ENCODE measurements at places on chromosomes 2 and 18.

DNA sequence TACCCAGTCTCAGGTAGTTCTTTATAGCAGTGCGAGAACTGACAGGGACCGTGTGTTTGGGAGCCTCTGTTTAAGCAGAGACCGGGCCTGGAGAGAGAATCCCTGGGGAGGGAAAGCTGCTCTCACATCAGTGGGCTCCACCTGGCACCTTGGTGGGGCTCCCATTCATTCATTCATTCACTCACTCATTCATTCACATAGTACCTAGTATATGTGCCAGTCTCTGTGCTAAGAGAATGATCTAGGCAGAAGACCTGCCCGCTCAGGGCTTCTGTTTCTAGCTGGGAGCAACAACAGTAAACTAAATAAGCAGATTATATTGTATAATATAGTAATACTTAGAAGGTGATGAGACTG lies 17.8 kb downstream of the HPCAL1 start:
- no peak for DNase-seq

DNA sequence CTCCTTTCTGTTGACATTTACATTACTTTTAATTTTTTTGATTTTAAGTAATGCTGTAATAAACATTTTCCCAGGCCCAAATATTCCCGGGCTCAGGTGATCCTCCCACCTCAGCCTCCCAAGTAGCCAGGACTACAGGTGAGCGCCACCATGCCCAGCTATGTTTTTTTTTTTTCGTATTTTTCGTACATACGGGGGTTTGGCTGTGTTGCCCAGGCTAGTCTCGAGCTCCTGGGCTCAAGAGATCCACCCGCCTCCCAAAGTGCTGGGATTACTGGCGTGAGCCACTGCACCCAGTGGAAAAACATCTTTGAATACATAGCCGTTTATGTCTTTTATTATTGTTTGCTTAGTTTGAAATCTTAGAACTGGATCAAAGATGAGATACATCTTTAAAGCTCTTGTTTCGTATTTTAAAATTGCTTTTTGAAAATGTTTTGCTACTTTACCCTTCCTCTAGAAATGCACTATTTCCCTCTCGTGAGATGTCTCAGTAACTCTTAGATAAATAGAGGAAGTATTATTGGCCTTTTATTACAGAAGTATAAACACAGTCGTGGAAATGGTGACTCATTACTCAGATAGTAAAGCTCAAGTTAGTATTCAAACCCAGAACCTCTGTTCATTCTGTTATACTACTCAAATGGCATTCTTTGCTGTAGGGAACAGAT lies 2.4 kb downstream of the SMCHD1 start:
- DNase-seq, result no peak

DNA sequence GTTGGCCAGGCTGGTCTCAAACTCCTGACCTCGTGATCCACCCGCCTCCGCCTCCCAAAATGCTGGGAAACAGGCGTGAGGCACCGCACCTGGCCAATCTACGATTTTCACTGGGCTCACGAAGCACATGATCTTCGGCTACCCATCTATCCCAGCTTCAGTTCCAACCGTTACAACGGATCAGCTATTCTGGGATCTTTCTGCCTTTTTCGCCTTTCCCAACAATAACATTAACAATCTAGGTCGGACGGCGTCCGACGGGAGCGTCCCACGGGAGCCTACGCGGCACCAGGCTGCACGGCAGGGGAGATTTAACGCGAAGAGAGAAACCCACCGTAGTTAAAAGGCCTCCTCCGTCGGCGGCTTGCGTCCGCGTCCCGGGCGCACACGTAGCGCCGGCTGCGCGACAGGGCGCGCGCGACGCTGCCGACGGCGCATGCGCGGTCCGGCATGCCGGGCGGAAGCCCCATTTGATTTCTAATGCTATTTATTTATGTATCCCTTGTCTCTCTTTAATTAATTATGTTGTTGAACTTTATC lies at the start of gene MSL3B:
Gene MSL3B (minus strand): TSS at position 394 of the 540 bp plus-strand sequence.
- no peak for DNase-seq

DNA sequence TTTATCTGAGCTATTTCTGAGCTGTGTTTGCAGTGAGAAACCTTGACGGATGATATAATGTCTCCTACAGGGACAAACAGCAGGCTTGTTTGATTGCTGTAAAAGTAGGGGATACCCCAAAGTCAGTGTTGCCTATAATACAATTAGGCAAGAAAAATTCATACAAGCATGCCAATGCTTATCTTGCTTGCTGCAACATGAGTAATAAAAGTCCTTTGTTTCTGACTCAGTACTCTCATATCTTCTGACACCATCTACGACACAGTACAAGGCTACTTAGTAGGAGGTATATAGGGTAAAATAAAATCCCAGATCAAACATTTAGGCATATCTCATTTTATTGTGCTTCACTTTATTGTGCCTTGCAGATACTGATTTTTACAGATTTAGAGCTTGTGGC lies 33.0 kb downstream of the ERBB4 start:
- no peak for DNase-seq

GRCh38 chr2:112634153-112634873 lies 11.4 kb upstream of the SLC20A1 start:
- DNase-seq, result no peak

DNA sequence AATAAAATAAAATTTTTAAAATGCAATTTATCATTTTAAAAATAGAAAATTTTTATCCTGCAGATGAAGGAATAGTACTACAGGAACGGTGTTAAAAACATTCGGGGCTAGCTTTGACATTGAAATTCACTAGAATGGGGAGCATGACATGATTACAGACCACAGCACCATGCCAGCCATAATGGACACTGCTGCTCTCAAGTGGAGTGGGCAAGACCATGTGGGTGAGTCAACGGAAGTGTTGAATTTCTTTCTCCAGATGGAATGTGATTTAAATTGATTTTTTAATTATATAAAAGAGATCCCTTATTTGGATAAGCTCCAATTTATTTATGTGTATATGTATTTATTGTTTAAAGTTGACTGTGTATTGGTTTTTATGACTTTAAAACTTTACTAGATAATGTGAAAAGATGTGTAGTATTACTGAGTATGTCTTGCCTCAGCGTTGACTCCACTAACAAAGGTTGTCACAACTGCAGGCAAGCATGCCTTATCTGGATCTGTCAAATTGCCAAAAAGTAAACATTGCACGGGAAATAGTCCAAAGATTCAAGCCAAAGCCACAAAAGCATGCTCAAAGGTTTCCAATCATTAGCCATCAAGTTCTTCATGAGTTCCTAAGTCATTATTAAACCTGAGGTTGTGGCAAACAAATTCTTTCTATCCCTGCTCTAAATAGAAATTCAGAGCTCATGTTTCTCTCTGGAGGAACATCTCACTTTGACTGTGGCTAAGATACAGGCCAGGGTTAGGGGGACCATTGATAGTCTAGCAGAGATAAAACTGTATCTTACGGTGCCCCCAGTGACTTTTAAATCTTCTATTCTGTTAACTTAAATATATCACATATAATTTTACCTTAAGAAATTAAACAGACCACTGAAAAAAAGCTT lies 536.9 kb downstream of the TMX3 start:
- no peak for DNase-seq

DNA sequence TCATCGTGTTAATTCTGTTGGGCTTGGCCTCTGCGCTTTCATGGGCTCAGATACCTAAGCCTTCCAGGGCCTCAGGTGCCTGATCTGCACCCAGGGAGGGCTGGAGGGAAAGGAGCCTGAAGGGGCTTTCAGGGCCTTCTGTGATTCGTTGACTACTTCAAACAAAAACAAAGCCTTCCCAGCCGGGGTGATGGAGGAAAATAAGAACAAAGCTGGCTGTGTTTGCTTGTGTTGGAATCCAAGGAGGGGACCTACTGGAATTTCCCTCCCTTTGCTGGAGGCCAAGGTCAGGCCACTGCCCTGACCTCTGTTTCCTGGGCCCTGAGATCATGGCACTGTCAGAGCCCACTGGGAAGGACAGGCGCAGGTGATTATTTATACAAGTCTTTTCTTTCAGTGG lies 135.3 kb downstream of the KLHL29 start:
- no peak for DNase-seq

DNA sequence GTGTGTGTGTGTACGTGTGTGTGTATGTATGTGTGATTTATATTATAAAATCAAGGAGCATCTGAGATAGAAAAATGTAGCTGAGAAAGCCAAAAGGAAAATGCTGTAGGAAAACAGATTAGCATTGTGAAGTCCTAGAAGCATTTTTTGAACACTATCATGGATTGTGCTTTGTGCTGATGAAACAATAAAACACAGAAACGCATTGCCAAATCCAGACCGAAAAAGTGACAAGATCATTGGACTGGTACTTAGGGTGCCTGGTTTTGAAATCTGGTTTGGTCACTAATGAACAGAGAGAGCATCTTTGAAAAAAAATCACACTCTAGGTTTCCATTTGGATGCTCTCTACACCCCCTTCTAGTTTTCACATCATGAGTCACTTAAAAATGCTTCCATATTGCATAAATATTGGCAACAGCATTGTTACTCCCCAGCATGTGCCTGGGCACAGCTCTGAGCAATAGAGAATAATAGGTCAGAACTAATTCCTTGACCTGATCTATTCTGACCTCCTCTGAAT lies 214.6 kb upstream of the LRRTM1 start:
- DNase-seq, result no peak

GRCh38 chr2:83063511-83063910 lies 1395.6 kb downstream of the SUCLG1 start:
- no peak for DNase-seq

DNA sequence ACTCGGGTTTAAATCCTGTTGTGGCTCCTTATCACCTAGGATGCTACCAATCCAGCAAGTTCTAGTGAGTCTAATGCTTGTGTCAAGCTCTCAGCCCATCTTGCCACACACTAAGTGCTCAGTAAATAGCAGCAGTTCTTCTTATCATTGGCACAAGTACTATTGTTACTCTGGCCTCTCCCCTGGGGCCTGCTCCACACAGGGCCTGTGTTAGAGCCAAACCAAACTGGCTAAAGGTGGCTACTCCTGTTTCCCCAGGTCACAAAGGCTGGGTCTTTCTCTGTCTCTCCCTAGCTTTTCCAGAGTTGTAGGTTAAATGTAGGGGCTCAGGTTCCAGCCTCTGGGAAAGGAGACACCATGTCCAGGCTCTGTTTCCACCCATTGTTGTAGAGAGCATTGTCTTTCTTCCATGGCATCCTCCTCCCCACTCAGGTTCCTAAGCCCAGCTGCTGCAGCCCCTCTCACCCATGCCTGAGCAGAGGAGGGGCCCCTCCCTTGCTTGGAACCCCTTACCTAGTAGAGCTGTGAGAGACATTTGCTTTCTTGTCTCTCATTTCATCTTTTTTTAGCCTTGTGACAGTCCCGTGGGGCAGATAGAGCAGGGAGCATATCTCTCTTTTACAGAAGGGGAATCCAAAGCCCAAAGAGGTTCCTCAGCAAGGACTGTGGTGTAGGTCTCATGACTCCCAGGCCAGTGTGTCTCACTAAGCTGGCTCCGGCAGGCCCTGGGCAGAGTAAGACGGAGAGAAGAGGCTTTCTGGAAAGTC lies 56.4 kb upstream of the OTOF start:
- DNase-seq, result no peak

- no peak for DNase-seq
Measured at GRCh38 chr2:238865015-238865719, 17.3 kb downstream of the TWIST2 start.

DNA sequence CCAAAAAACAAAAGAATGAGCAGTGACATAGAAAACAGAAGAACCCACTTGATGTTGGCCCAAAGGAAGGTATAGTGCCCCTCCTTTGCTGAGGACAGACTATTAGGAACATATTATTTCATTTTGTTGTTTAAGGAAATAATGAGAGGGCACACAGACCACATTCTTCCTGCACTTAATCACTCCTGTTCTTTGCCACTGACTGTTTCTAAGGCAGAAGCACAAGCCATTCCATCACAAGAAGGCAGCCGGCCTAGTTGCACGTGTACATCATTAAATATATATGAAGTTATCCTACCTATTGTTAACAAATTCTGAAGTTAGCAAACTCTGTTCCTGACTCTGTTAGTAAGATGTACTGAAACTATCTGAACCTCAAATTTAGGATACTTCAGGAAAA lies 110.0 kb downstream of the LNPK start:
- DNase-seq, result no peak

- no peak for DNase-seq
Measured at GRCh38 chr2:51413726-51414125, 381.8 kb upstream of the NRXN1 start.

DNA sequence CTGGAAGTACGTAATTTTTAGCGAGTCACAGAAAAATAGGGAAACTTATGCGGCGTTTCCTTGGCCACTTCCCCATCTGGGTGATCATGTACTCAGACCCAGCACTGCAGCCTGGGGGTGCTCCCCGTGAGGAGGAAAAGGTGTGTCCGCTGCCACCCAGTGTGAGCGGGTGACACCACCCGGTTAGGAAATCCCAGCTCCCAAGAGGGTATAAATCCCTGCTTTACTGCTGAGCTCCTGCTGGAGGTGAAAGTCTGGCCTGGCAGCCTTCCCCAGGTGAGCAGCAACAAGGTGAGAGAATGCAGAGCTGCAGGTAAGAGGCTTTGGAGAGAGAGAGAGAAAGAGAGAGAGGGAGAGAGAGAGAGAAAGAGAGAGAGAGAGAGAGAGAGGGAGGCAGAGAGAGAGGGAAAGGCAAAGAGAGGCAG lies at the start of gene IL1R2:
Gene IL1R2 (plus strand): TSS at position 240 of the 425 bp plus-strand sequence. CDS start 16,616 bp downstream, outside the sequence.
- DNase-seq, result no peak

DNA sequence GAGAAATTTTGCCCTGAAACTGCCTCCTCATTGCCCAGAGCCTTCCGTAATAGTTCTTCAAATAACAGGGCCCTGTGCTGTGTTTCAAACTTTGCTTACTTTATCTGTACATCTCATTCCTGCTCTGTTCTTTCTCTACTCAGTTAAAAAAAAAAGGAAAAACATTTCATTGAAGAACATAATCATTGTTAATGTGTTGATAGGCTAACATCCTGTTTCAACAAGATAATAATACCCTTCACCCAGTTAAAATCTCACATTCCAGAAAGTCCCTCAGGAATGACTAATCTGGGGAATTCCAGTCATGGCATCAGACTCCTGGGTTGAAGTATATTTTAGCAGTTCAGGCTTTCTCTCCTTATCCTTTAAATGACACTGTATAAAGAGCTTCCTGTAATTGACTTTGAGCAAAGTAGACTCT lies 45.6 kb upstream of the ITGAV start:
- DNase-seq, result no peak

DNA sequence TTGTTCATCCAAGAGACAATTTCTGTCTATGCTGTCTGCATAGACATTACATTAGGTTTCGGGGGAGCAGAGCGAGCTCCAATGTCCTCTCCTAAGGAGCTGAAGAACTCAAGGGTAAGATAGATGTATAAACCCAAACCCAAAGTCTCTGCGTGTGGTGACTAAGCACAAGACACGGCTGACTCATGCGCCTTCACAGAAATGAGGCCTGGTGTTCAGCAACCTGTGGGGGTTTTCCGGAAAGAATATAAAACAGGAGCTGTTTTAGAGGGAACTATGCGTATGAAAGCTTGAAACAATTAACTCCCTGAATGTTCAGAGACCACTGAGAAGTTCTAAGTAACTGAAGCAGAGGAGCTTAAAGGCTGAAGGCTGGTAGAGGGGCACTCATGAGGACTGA lies 154.7 kb downstream of the SOX11 start:
- no peak for DNase-seq

- no peak for DNase-seq
Measured at GRCh38 chr2:205858881-205859441, 176.7 kb downstream of the NRP2 start.

GRCh38 chr2:36559221-36559942 lies 38.6 kb downstream of the FEZ2 start:
- DNase-seq, result no peak

Measured in dorsolateral prefrontal cortex (tissue), 122 donors.